ENCODE measurements at places on chromosomes 3 and 15.

GRCh38 chr3:10614168-10614567, 108.8 kb upstream of the ATP2B2 start:
- H3K27me3 ChIP-seq = peaks cover 45% of the 10 kb centered on the region
- no peaks in the 10 kb centered on the region for H3K4me1 ChIP-seq
- no peak overlapping the region for H3K27ac ChIP-seq
- no peaks in the 10 kb centered on the region for H3K36me3 ChIP-seq

DNA sequence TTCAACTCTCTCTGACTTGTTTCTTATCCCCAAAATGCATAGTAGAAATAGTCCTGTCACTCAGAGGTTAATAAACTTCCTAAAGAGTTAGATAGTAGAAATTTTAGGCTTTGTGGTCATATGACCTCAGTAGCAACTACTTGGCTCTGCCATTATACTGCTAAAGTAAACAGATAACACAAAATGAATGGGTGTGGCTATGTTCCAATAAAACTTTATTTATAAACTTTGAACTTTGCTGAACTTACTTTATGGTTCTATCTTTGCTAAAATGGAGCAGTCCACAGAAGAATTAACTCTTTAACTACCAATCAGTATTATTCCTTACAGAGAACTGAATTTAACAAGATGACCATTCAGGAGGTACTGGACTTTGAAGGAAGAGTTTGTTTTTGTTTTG, 393.6 kb upstream of the CDIN1 start:
- H3K27me3 ChIP-seq = no peaks in the 10 kb centered on the region
- H3K4me1 ChIP-seq = no peaks in the 10 kb centered on the region
- no peaks in the 10 kb centered on the region for H3K36me3 ChIP-seq
- no peak overlapping the region for H3K27ac ChIP-seq

DNA sequence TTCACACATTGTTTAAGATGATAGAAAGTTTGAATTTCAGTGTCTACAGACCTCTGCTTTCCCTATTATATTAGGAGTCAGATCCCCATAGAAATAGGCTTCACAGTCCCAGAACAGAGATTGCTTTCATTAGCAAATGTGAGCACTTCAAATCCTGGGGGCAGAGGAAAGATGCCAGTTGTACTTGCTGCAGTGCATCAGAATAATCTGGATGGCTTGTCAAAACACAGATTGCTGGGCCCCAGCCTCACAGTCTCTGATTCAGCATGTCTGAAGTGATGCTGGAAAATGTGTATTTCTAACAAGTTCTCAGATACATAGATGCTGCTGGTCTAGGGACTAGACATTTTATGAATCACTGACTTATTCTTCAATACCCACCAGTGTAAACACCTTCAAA, 375.2 kb downstream of the FGF12 start:
- no peak overlapping the region for H3K27ac ChIP-seq
- H3K4me1 ChIP-seq = no peaks in the 10 kb centered on the region
- no peaks in the 10 kb centered on the region for H3K36me3 ChIP-seq
- H3K27me3 ChIP-seq = no peaks in the 10 kb centered on the region
- DNase-seq = no peak
- H3K4me3 ChIP-seq = no peak overlapping the region

DNA sequence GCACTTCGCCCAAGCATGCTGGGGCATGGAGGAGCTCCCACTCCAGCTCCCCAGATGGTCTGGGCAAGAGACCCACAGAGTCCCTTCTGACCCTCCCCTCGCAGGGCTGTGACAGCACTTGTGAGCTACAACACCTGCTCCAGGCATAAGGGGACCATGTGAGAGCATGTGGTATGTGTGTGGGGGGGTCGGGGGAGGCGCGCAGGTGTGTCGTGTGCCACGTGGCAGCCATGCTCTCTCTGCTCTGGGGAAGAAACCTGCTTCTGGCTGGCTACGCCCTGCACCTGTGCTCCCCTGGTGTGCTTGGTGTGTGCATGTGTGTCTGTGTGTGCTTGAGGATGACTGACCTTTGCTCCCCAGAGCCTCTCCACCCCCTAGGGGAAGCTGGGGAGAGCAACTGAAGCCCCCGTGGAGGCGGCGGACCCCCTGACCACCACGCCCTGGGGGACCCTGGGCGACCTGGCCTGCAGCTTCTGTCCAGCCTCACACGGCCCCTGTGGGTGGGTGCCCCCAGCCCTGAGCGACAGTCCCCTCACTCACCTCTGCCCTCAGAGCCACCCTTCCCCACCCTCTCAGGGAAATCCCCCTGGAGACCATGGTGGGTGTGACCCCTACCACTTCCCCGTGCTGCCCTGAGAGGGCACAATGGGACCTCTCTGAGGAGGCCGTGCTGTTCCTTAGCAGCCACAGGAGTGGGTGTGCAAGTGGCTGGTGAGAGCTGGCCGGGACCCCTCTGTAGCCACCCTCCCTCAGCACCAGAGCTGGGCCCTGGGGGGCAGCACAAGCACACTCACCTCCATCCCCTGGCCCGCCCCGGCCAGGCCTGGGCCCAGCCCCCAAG, 16.6 kb upstream of the SEC13 start:
- H3K4me1 ChIP-seq = peaks cover 15% of the 10 kb centered on the region
- H3K27me3 ChIP-seq = no peaks in the 10 kb centered on the region
- H3K4me3 ChIP-seq = no peak overlapping the region
- DNase-seq = no peak
- no peak overlapping the region for H3K27ac ChIP-seq

DNA sequence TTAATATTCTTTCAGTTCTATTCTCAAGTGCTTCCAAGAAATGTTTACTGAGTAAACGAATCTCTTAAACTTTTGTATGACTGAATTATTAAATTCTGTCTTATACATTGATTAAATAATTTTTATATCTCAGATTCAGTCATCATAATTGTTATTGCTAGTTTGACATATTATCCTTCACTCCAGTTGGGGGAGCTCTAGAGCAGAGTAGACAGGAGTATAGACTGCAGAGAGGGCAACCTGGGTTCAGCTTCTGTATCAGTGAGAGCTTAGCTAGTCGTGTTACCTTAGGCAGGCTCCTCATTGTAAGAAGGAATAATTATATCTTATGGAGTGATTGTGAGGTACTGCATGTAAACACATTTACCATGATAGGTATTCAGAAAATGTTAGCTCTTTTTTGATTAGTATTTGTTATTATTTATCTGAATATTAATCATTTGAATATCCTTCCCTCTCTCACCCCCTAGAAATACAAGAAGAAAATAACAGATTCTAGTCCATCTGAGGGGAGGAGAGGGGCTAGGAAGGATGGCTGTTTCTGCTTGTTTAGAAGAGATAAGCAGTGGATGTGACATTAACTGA, 31.0 kb upstream of the ZCWPW2 start:
- H3K27me3 ChIP-seq = no peaks in the 10 kb centered on the region

GRCh38 chr15:89332446-89332845, 2.2 kb downstream of the POLG start:
- no peak for DNase-seq
- H3K4me3 ChIP-seq = peak overlapping the region; percentile 78
- no peaks in the 10 kb centered on the region for H3K36me3 ChIP-seq
- peaks cover 63% of the 10 kb centered on the region for H3K4me1 ChIP-seq
- peak overlapping the region; percentile 75 for H3K27ac ChIP-seq
- peaks cover 7% of the 10 kb centered on the region for H3K27me3 ChIP-seq

DNA sequence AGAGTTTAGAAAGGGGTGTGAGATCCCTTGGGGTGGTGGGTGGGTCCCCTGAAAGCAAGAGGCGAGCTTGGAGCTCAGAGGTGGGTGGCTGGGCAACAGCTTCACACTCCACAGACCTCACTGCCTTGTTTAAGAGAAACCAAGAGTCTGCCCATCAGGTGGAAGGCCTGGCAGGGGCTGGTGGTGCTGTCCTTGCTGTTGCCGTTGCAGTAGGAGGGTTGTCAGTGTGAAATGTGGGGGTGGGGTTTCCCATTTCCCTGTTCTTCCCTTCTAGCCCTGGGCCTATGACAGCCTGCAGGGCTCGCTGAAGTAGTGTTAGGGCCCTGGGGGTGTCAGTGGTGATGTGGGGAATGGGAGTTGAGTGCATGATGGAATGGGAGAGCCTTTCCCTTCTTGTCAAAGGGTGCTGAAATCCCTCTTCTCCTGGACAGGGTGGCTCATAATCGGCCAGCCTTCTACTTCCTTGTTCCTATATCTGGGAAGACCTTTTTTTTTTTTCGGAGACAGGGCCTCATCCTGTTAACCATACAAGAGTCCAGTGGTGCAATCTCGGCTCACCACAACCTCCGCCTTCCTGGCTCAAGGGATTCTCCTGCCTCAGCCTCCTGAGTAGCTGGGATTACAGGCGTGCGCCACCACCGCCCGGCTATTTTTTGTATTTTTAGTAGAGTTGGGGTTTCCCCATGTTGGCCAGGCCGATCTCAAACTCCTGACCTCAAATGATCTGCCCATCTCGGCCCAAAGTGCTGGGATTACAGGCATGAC, 4.3 kb downstream of the PLEKHO2 start:
- H3K36me3 ChIP-seq = no peaks in the 10 kb centered on the region
- H3K4me1 ChIP-seq = peaks cover 74% of the 10 kb centered on the region
- no peaks in the 10 kb centered on the region for H3K27me3 ChIP-seq
- H3K27ac ChIP-seq = no peak overlapping the region
- no peak overlapping the region for H3K4me3 ChIP-seq
- DNase-seq = no peak

GRCh38 chr3:160170409-160171370, 54.5 kb upstream of the C3orf80 start:
- H3K27me3 ChIP-seq = peaks cover 3% of the 10 kb centered on the region
- H3K4me1 ChIP-seq = peaks cover 15% of the 10 kb centered on the region
- no peak for DNase-seq
- H3K4me3 ChIP-seq = no peak overlapping the region
- no peaks in the 10 kb centered on the region for H3K36me3 ChIP-seq

DNA sequence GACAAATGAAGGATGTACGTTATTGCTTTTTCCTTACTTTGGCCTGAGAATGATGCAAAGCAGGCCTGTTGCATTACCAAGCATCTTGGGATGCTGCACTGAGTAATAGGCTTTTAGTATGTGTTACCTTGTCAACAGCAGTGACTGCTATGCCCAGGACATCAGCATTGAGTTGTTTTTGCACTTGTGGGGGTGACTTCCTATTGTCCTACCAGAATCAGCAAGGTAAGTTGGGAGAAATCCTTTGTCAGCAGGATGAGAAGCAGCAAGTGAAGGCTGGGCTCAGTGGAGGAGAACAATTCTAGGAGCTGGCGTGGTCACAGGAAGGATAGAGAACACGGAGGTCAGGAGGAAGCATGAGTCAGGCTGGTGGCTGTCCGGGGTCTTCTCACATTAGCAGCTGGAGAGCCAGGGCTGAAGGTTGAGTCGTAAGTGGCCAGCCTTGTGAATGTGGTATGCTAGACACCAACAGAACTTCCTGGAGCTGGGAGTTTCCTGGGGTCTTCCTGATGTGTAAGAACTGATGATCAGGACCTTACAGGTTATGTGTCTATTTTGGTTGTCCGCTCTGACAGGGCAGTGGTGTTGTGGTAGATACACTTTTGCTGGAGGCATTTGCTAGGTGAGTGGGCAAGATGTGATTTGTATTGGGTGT, 142.7 kb downstream of the FNDC3B start:
- no peak for DNase-seq
- H3K4me3 ChIP-seq = no peak overlapping the region
- H3K4me1 ChIP-seq = peaks cover 10% of the 10 kb centered on the region
- no peak overlapping the region for H3K27ac ChIP-seq
- no peaks in the 10 kb centered on the region for H3K36me3 ChIP-seq

- no peaks in the 10 kb centered on the region for H3K36me3 ChIP-seq
- H3K4me1 ChIP-seq = no peaks in the 10 kb centered on the region
- no peak overlapping the region for H3K27ac ChIP-seq
- no peak overlapping the region for H3K4me3 ChIP-seq
- DNase-seq = no peak
These were observed 235.3 kb upstream of the ROPN1 start for GRCh38 chr3:124227150-124227630.

DNA sequence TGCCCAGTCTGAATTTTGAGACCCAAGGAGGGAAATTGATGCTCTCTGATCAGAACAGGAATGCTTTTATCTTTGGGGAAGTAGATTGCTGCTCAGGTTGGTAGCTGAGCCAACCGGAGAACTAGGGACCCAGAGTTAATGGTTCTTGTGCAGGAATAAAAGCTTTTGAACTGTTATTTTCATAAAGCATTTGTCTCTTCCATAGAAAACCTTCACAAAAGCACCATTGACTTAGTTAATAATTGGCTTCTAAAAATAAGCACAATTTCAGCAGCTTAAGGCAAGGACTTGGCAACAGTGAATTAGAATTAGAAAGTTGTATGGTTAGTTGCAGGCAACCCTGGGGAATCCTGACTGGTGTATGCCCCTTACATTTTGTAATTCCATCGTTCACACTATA, 53.8 kb downstream of the MAP2K1 start:
- H3K27ac ChIP-seq = peak overlapping the region; percentile 10
- H3K4me1 ChIP-seq = no peaks in the 10 kb centered on the region
- DNase-seq = no peak
- no peak overlapping the region for H3K4me3 ChIP-seq
- no peaks in the 10 kb centered on the region for H3K27me3 ChIP-seq

DNA sequence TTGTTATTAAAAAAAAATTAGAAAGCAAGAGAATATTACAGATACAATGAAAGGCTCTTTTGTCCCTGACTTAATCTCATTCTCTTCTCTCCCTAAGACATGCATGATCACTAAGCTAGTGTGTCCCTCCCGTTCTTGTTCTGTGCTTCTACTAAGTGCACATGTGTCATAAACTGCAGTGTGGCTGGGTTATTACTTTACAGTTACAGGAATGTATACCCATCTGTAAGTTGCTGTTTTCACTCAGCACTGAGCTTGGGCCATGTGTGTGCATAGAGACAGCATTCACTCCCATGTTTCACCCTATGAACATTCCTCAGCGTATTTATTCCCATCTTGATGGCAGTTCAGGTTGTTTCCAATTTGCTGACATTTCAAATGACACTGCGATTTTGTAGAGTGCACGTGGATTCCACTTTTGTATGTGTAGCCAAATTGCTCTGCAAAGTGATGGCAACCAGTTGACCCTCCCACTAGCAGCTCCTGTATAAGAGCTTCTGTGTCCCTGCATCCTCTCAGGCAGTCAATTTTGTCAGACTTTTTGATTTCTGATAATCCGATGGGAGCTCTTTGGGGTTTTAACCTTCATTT, 145.8 kb upstream of the UBE2E1 start:
- no peak overlapping the region for H3K27ac ChIP-seq
- H3K4me3 ChIP-seq = no peak overlapping the region
- DNase-seq = no peak
- peaks cover 4% of the 10 kb centered on the region for H3K27me3 ChIP-seq

DNA sequence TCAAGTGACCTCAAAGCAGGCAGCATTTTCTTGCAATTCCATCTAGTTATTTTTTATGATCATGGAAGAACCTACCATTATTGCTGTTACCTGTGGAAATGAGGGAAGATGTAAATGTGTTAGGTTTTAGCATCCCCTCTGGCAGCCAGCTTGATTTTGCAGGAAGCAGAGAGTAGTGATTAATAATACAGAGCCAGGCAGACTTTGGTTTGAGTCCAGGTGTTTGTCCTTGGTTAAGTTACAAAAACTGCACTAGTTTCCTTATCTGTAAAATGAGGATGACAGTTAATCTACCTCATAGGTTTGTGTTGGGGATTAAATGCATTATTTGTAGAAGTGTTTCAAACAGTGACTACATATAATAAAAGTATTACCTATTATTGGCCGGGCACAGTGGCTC, 6.7 kb upstream of the ZNF621 start:
- H3K36me3 ChIP-seq = peaks cover 4% of the 10 kb centered on the region
- no peak for DNase-seq

Measured in naive thymus-derived CD8-positive, alpha-beta T cell (primary cell).